Stimulated activated CD8-positive, alpha-beta memory T cell treated with anti-CD3 and anti-CD28 coated beads, Interleukin-7, amount 100 ng/mL, for 1 hour (primary cell): ENCODE measurements at places on chromosomes 4 and X.
A peak's percentile ranks its signal among the peaks of the same experiment; 100 is the strongest.

- no peak for DNase-seq
Observed at GRCh38 chr4:139559687-139560086, 3.7 kb upstream of the SETD7 start.

DNA sequence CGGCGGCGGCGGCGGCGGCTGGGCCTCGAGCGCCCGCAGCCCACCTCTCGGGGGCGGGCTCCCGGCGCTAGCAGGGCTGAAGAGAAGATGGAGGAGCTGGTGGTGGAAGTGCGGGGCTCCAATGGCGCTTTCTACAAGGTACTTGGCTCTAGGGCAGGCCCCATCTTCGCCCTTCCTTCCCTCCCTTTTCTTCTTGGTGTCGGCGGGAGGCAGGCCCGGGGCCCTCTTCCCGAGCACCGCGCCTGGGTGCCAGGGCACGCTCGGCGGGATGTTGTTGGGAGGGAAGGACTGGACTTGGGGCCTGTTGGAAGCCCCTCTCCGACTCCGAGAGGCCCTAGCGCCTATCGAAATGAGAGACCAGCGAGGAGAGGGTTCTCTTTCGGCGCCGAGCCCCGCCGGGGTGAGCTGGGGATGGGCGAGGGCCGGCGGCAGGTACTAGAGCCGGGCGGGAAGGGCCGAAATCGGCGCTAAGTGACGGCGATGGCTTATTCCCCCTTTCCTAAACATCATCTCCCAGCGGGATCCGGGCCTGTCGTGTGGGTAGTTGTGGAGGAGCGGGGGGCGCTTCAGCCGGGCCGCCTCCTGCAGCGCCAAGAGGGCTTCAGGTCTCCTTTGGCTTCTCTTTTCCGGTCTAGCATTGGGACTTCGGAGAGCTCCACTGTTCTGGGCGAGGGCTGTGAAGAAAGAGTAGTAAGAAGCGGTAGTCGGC, 528 bp downstream of the FMR1 start:
- DNase-seq: peak; percentile 4

GRCh38 chrX:19958552-19959486, 32.0 kb downstream of the BCLAF3 start:
- no peak for DNase-seq

- no peak for DNase-seq
Observed at GRCh38 chrX:114037515-114037914, 546.4 kb upstream of the HTR2C start.

- DNase-seq: no peak
Observed at GRCh38 chr4:61320154-61320553, 120.0 kb downstream of the ADGRL3 start.

GRCh38 chrX:9767375-9767774, 1.7 kb upstream of the GPR143 start:
- DNase-seq: no peak

- DNase-seq: no peak
Observed at GRCh38 chr4:127403471-127404084, 229.2 kb upstream of the INTU start.

- no peak for DNase-seq
Observed at GRCh38 chr4:155007660-155008176, 200.7 kb upstream of the NPY2R start.

- no peak for DNase-seq
Observed at GRCh38 chr4:183139972-183140570, 41.0 kb downstream of the WWC2 start.

GRCh38 chr4:45438047-45438446, 685.8 kb downstream of the GABRG1 start:
- DNase-seq: no peak

DNA sequence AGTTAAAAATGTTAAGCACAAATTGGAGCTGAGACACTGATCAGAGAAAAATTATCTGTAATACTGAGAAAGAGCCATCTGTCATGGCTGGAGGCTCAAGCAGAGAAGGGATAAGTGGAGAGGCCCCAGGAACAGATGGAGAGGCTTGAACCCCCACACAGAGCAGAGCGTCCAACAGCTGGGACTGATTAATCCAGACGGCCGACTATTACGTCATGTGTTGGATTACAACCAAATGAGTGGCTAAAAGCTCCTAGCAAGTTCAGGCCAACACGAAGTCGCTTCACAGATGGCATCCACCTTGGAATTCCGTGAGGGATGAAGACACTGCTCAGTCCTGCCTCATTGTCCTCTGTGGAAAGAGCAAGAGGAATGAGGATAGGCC, 57.7 kb upstream of the ATXN3L start:
- DNase-seq: no peak

DNA sequence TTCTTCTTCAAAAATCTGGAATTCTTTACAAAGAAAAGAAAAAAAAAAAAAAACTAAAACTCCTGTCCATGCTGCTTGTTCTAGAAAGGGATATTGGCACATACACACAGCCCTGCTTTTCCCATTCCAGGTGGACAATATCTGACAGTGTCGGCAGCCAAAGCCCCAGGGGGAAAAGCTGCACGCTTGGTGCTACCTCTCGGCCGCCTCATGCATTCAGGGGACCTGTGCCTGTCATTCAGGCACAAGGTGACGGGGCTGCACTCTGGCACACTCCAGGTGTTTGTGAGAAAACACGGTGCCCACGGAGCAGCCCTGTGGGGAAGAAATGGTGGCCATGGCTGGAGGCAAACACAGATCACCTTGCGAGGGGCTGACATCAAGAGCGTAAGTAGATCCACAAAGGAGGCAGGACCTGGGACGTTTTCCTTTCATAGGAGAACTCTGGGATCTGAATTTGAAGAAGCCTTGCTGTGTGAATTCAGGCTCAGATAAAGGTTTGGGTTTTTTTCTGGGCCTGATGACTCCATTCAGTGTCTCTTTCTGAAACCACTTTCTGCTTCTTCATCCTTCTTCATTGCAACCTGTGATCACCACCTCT, 71.9 kb downstream of the NPNT start:
- DNase-seq: no peak

DNA sequence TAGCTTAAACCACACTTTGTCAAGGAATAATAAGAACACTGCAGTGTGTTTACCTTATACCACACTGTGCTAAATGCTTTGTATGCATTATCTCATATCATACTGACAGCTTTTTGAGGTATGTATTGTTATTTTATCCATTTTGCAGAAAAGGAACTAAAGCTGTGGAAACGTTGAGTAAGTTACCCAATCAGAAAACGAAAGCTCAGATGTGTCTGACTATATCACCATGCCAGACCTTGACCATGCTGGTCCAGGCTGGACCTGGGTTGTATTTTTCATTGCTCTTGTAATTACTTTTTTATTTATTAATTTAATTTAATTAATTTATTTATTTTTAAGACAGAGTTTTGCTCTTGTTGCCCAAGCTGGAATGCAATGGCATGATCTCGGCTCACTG, 2.1 kb downstream of the HSD17B11 start:
- DNase-seq: no peak

- DNase-seq: no peak
Observed at GRCh38 chrX:120726294-120726693, 96.4 kb upstream of the C1GALT1C1 start.

GRCh38 chrX:12162420-12162819, 24.1 kb downstream of the FRMPD4 start:
- no peak for DNase-seq

GRCh38 chr4:138189206-138189605, 52.9 kb downstream of the SLC7A11 start:
- DNase-seq: no peak

GRCh38 chr4:38534344-38535045, 129.5 kb upstream of the KLF3 start:
- no peak for DNase-seq

DNA sequence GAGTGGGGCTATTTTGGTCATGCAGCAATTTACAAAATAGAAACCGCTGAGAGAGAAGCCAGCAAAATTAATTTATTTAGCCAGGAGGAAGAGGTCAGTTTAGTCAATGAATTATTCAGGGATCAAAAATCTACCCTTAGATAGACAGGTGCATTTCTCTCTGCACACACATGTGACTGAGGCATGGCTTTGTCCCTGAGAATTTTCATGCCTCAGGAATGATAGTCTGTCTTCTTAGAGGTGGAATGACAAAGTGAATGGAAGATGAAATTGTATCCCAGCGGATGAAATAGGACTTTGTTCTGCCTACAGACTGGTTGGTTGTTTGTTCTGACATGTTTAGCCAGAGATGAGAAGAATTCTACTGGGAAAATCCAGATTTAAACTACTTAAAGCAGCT, 46.0 kb downstream of the ANKRD50 start:
- DNase-seq: no peak

GRCh38 chr4:45596379-45597101, 527.3 kb downstream of the GABRG1 start:
- DNase-seq: no peak

DNA sequence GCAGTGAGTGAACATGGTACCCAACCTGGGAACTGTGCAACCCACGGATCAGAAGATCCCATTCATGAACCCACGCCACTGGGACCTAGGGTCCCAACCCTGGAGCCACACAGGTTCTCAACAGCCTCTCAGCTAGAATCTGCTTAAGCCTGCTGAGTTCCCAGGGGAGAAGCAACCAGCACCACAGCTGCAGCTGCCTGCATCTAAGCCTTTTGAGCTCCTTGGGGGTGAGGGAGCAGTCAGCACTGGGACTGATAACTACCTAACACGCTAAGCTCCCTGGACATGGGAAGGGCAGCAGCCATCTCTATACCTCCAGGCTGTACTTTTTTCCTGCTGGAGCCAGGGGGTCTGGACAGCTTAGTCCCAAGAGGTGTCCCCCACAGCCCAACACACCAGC, 179.3 kb downstream of the IL15 start:
- DNase-seq: no peak
